ENCODE measurements at places on chromosomes 7 and 10.

DNA sequence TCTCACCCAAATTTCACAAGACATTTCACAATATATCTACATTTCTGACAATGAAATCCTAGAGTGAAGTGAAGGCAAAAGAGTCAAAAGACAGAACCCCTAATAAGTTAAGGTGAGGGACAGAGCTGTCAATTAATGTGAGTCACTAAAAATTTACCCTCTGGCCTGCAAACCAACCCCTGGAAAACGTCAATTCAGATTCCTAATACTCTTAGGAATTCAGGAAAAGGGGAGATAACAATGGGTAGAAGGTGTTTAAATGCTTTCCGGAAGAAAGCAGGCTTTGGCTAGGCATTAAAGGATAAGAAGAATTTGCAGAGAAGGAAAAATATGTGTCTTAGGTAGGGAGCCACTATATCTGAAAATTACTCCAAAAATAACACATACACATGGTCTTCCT is 299.6 kb downstream of the INHBA start:
- no peak for ATAC-seq

DNA sequence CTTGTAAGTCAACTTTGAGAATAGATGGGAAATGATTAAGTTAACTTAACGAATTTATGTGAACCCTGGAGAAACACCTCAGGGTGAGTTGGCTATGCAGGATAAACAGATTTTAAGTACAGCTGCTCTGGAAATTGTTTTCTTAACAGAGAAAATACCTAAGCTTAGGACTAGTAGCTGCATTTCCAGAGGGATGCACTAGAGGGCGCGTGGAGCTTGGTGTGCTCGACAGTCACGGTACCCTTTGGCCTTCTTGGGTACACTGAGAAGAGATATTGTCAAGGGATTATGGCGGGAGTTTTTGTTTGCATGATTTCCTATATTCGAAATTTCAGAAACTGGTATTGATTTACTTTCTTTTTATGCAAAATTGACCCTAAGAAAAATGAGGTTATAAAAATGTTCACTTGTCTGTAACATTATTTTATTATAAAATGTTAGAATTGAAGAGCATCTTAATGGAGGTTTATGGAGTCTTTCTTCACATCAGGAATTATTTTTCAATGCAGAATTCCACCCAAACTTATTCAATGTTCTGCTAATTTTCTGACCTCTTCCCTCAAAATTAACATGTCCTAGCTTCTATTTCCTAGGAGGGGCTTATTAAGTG is 58.4 kb upstream of the MYO3A start:
- ATAC-seq = peak; percentile 44

DNA sequence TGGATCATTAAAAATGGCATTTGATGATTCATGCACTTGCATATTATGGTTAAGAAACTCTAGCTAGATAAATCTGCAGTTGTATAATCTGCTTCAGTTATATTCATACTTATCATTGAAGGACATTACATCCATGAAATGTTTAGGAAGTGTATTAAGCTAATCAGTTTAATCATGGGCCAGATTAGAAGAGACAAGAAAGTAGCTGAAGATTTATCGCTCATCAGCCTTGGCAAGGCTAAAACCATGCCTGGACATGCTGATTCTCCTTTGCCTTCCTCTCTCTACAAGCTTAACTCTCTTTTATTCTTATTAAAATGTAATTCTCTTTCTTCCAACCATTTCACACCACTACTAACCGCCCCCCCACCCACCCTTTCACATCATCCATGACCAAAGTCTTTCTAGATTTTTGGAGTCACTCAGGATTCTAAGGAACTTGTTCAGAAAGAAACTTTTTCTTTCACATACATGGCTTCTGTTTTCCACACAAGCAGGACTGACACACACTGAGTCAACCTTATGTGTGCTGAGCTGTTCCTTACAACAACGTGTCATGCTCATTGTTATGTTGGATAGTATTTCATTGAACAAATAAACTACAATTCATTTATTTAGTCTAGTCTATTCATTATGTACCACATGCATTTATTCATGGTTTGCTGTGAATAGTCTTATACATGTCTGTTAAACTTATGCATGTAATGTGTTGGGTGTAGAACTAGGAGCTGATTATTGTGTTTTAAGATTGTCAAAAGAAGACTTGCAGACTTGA is 227.3 kb upstream of the SP8 start:
- no peak for ATAC-seq

DNA sequence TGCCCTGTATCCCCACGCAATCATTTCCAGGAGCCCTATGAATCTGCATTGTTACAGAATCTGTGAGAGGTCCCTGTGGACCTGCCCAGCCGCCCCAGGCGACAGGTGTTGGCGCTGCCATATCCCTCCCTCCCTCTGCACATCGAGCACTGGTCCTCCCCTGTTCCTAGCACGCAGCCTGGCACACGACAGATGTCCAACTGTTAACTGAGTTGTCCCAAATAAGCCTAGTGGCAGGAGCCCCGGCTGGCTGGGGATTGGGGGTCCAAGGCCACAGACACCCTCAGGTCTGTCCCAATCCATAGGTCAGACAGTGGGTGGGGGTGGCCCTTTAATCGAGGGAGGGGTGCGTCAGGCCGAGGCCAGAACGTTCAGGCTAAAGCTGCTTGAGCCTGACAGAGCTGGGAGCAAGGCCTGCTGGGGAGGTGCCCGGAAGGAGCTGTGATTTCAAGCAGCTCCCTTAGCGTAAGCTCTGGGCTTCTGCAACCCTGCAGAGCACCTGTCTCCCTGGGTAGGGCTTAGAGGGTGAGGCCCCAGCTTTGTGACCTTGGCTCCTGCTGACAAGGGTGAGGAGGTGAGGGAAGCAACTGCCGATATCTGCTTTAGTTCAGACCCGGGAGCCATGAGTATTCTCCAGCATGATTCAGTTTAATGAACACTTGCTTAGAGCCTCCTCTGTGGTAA is 40.1 kb downstream of the ADRA2A start:
- ATAC-seq = no peak

- no peak for ATAC-seq
Observed at GRCh38 chr10:31374146-31374696, 55.2 kb downstream of the ZEB1 start.

DNA sequence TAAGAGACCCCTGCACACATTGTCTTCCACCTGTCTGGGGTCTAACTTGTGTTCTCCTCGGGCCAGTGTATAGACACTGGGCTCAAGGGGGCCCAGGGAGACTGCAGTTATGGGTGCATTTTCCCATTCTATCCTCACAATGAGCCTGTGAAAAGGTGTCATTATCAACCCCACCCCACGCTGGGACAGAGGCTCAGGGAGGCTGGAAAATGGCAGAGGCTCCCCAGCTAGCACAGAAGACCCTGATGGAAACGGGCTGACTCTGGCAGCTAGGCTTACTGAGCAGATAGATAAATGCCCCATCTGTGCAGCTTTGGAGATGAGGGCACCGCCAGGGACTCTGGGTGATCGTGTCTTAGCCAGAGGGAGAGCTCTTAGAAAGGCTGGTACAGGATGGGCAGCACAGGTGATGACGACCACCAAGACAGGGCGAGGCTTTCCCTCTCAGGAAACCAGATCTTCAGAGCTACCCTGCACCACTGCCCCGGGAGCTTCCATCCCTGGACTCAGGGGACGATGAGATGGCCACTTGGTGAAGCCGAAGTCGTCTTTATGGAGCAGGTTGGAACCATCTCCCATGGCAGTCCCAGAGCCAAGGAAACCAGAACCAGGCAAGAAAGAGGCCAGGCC is 58.2 kb upstream of the CHST15 start:
- no peak for ATAC-seq

- ATAC-seq = no peak
Observed at GRCh38 chr10:29050081-29050480, 238.8 kb upstream of the LYZL1 start.

- ATAC-seq = no peak
Observed at GRCh38 chr7:50353894-50354595, 49.5 kb downstream of the IKZF1 start.

Data from activated T-helper 17 cell treated with anti-CD3 and anti-CD28 coated beads, Interleukin-2, amount 50 U/mL, for 72 hours (primary cell).